ENCODE measurements at places on chromosomes 16 and 17.
A peak's percentile ranks its signal among the peaks of the same experiment; 100 is the strongest.

DNA sequence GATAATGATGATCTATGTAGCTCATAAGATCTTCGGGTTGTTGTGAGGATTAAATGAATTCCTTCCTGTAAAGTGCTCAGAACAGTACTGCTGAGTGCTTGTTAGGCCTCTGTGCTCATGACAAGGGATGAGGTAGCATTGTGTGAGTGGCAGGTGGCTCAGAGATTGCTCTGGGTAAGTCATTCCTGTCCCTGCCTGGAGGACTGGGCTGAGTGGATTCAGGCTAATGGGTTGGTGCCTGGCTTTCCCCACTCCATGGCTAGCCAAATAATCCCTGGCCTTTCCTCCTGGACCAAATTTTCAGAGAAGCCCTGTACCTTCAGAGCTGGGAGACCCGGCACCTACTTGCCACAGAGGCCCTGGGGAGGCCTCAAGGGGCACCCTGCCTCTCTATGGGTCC is 1.3 kb upstream of the CCDC92B start:
- no peak for DNase-seq

GRCh38 chr17:50189550-50190292 is 11.7 kb downstream of the COL1A1 start:
- no peak for DNase-seq

GRCh38 chr17:82648742-82649331 is 593 bp upstream of the WDR45B start:
- peak; percentile 8 for DNase-seq

- DNase-seq: no peak
Measured at GRCh38 chr17:55286681-55287589, 22.2 kb downstream of the HLF start.

- DNase-seq: no peak
Measured at GRCh38 chr16:70152578-70153302, 20.8 kb upstream of the CLEC18C start.

GRCh38 chr17:1360975-1361374 is 39.0 kb downstream of the YWHAE start:
- no peak for DNase-seq

DNA sequence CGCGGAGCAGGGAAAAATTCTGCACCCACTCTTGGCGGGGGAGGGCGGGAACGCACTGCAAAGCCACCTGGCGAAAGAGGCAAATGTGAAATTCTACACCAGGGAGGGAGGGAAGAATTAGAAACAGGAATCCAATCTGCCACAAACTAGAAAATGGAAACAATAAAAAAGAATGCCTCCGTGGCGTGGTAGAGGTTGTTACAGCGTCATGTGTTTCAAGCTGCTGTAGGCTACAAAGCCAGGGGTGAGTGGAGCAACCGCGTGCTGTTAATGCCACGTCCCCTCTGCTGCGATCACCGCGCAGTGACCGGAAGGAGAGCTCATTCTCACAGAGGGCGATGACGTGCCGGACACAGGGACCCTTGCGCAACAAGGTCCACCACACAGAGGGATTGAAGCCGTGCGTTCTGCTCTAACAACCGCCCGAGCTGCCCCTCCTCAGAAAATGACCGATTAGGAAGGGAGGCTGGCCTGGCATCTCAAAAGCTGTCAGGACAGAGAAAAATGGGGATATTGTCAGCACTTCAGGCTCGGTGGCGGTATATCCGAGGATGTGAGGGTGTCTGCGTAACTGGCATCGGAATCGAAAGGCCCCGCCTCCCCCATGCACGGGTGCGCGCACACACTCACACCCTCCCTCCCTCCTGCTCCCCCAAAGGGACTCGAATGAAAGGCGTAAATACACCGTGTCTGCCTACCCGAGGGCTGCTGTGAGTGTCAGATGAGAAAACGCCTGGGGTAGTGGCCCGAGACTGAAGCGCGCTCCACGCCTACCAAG is 70.8 kb upstream of the TNRC6C start:
- DNase-seq: peak; percentile 19

DNA sequence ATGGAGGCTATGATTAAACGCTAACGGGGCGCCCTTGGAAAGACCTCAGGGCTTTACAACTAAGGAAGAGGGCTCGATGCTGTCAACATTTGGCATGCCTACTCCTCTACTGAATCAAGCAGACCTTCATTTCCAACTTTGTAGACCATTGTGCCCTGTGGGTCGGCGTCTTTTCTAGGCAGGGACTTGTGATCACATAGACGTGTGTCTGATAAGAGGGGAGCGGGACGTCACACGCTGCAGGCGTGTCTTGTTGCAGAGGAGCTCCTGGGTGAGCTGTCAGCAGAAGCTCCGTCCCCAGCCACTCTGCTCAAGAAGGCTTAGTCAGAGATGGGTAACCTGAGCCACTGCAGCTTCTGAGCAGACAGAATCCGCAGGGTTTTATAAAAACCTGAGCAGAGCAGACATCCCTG is 2.8 kb downstream of the MAPK8IP3 start:
- DNase-seq: no peak

DNA sequence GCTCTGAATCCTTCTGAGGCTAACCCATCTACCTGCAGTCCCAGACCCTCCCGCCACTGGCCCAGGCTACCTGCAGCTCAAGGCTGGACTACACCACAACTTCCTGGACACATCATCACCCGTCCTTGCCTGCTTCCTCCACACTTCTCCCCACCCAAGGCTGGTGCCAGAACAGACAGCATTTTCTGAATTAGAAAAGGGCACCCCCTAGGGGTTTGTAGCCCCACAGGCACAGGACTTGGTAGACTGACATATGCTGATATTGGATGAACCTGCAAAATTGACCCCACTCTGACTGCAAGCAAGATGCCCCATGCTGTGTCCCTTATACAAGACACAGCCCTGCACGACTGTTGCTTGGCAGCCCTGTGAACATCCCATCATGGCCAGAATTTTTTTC is 271.5 kb upstream of the C16orf82 start:
- DNase-seq: no peak
